ENCODE measurements at places on chromosomes 6 and 20.

GRCh38 chr6:108993876-108994275 lies 100.8 kb downstream of the SESN1 start:
- no peak for DNase-seq

- no peak for DNase-seq
Observed at GRCh38 chr6:87932361-87932760, 115.3 kb upstream of the SPACA1 start.

GRCh38 chr6:100464903-100465700 lies at the start of gene SIM1:
SIM1 (minus strand) TSS chr6:100464921; CDS start chr6:100463468, 1,453 bp downstream.
- no peak for DNase-seq

- no peak for DNase-seq
Observed at GRCh38 chr6:32240686-32241085, 16.8 kb upstream of the NOTCH4 start.

DNA sequence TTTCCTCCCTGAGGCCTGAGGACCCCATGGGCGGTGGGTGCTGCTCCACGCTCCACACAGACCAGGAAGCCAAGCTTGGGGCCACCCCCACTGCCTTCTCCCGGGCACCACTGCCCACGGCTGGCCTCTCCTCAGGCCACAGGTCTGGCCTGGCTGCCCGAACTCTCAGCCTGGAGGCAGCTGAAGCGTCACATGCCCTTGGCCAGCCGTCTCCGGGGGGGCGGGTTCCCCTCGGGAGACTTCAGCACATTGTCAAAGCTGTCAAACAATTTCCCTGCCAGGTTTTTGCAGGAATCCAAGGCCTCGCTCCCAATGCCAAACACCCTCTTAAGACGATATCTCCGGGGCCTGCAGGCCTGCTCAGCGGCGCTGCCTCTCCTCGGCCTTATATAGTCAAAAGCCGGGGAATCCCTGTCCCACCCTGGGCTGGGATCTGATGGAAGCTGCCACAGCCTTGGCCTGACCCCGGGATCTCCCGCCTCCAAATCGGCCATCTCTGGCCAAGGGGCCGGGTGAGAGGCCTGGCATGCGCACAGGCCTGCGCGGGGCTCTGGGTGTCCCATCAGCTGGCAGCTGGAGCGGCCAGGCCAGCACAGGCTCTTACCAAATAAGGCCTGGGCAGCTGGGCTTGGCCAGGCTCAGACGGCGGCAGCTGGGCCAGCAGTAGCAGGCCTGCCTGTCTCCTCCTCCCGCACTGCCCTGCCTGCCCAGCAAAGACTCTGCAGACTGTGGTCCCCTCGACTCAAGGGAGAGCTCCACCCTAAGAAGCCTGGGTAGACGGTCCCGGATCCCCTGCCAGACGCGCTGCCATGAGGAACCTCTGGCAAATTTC lies 49.7 kb downstream of the RBM38 start:
- DNase-seq, result no peak

Measured in amniotic stem cell (primary cell).